ENCODE measurements at places on chromosomes 11 and 22. TPM values are rescaled to one million over a fixed set of nuclear protein-coding genes. Genes with fewer than 3 reads are reported as not detected.

Gene TSGA10IP
- not detected for total RNA-seq

Gene GAS2L1
- 16.9 TPM for total RNA-seq

DNA sequence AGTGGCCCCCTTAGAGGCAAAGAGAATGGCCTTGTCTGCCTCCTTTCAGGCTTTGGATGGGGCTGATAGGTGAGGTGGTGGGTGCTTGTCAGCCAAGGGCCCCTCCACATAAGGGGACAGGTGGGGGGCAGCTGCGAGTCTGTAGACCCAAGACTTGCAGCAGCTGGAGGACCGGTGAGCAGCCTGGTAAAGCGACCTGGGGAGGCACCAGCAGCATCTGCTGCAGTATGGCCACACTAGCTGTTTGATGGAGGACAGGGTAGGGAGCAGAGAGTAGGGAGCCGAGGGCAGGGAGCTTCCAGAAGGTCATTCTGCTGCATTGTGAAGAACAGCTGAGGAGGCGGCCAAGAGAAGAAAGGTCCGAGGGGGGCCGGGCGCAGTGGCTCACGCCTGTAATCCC is 16.8 kb upstream of the MRTFA start:
- no peak for DNase-seq
- H3K27me3 ChIP-seq: no peaks in the 10 kb centered on the region
- H3K4me3 ChIP-seq: peak overlapping the region; percentile 79
- peaks cover 29% of the 10 kb centered on the region for H3K36me3 ChIP-seq
- H3K27ac ChIP-seq: peak overlapping the region; percentile 97

Gene WT1
- total RNA-seq: 0.24 TPM

Gene TOMT
- not detected for total RNA-seq

GRCh38 chr11:43694477-43694876 is 13.9 kb downstream of the HSD17B12 start:
- H3K36me3 ChIP-seq: no peaks in the 10 kb centered on the region
- no peak overlapping the region for H3K27ac ChIP-seq
- no peak overlapping the region for H3K4me3 ChIP-seq
- H3K4me1 ChIP-seq: peaks cover 8% of the 10 kb centered on the region
- H3K27me3 ChIP-seq: no peaks in the 10 kb centered on the region
- DNase-seq: no peak

GRCh38 chr11:1339066-1339675 is 29.7 kb upstream of the TOLLIP start:
- no peak overlapping the region for H3K27ac ChIP-seq
- no peak for DNase-seq
- H3K27me3 ChIP-seq: peaks cover 10% of the 10 kb centered on the region
- H3K36me3 ChIP-seq: peaks cover 18% of the 10 kb centered on the region
- no peaks in the 10 kb centered on the region for H3K4me1 ChIP-seq

DNA sequence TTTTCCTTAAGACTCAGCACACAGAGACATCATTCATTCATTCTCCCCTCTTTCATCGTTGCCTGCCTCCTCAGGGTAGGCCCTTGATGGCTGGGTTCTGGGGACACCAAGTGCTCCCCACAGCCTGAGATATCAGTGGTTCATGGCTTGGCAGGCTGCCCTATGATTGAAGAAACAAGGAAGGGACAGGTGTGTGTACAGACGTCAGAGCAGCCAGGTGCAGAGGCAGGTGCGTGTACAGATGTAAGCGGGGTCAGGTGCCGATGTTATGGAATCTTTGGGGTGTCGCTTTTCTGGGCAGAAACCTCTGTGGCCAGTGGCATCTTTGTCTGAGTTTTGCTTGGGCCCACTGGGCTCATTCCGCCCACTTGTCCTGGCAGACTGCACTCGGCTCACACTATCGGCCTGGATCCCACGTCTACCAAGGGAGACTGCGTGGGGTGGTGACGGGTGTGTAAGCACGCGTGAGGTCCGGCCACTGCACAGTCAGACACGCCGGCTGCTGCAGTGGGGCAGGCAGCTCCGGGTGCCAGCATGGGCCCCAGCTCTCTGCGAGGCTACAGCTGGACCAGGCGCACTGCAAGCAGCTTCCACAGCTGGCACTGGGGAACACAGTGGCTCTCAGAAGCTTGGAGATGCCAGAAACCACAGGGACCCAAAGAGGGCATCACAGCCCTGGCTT is 20.9 kb upstream of the KIAA0930 start:
- H3K4me1 ChIP-seq: peaks cover 10% of the 10 kb centered on the region
- no peaks in the 10 kb centered on the region for H3K27me3 ChIP-seq
- H3K4me3 ChIP-seq: no peak overlapping the region
- no peak for DNase-seq
- H3K27ac ChIP-seq: no peak overlapping the region
- H3K36me3 ChIP-seq: no peaks in the 10 kb centered on the region

- no peak overlapping the region for H3K27ac ChIP-seq
- H3K36me3 ChIP-seq: no peaks in the 10 kb centered on the region
- no peaks in the 10 kb centered on the region for H3K27me3 ChIP-seq
- DNase-seq: no peak
- no peak overlapping the region for H3K4me3 ChIP-seq
These were observed 197.8 kb downstream of the ETS1 start for GRCh38 chr11:128389461-128389976.

DNA sequence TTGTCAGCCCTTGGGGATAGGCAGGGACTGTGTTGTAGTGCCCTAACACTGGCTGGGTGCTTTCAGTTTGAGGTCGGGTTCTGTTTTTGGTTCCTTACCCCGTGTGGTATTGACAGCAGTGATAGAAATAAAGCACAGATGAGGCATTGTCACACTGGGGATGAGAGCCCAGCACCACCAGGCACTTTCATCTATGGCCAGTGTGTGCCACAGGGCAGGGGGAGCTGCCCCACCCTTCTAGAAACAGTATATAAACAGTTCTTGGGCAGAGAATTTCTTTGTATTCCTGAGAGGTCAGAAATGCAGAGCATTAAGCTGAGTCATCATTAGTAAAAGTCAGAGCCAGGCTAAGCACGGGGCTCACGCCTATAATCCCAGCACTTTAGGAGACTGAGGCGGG is 23.1 kb upstream of the CDC42EP2 start:
- H3K27me3 ChIP-seq: no peaks in the 10 kb centered on the region
- H3K36me3 ChIP-seq: peaks cover 41% of the 10 kb centered on the region
- H3K4me1 ChIP-seq: no peaks in the 10 kb centered on the region
- no peak overlapping the region for H3K27ac ChIP-seq
- H3K4me3 ChIP-seq: no peak overlapping the region

Gene PTPRCAP
- total RNA-seq: 1.3 TPM

Gene OR51B4
- total RNA-seq: not detected

- H3K27ac ChIP-seq: peak overlapping the region; percentile 96
- peak overlapping the region; percentile 99 for H3K4me3 ChIP-seq
- peaks cover 44% of the 10 kb centered on the region for H3K36me3 ChIP-seq
- H3K4me1 ChIP-seq: no peaks in the 10 kb centered on the region
- DNase-seq: peak; percentile 38
- no peaks in the 10 kb centered on the region for H3K27me3 ChIP-seq
These were observed 860 bp downstream of the PRMT3 start for GRCh38 chr11:20388096-20389055.

Gene TMEM191C
- 2.2 TPM for total RNA-seq

GRCh38 chr22:46969491-46969890 is 207.0 kb downstream of the TBC1D22A start:
- no peak for DNase-seq
- no peaks in the 10 kb centered on the region for H3K27me3 ChIP-seq
- H3K4me1 ChIP-seq: no peaks in the 10 kb centered on the region
- H3K36me3 ChIP-seq: no peaks in the 10 kb centered on the region

Gene CARD16
- 13.0 TPM for total RNA-seq

DNA sequence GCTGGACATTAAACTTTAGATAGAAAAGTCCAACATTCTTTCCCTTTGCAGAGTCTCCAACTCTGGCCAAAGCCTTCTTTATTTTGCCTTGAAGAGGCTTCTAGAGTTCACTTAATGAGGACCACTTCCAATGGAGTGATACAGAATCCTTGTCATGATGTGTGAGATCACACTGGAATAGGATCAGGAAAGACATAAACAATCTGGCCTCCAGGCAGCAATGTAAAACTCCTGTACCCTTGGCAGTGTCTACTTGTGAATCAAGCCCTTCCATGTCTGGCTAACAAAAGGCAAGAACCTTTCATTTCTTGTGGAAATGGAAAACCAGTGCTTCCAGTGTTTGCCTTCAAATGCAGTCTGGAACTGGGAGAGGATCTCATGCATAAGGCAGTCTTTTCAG is 56.5 kb upstream of the FIBIN start:
- no peaks in the 10 kb centered on the region for H3K36me3 ChIP-seq
- no peak for DNase-seq
- no peak overlapping the region for H3K27ac ChIP-seq
- no peaks in the 10 kb centered on the region for H3K4me1 ChIP-seq
- no peak overlapping the region for H3K4me3 ChIP-seq

Gene SCGB1C1
- total RNA-seq: not detected

Gene FAM180B
- not detected for total RNA-seq

Gene NELL1
- not detected for total RNA-seq

DNA sequence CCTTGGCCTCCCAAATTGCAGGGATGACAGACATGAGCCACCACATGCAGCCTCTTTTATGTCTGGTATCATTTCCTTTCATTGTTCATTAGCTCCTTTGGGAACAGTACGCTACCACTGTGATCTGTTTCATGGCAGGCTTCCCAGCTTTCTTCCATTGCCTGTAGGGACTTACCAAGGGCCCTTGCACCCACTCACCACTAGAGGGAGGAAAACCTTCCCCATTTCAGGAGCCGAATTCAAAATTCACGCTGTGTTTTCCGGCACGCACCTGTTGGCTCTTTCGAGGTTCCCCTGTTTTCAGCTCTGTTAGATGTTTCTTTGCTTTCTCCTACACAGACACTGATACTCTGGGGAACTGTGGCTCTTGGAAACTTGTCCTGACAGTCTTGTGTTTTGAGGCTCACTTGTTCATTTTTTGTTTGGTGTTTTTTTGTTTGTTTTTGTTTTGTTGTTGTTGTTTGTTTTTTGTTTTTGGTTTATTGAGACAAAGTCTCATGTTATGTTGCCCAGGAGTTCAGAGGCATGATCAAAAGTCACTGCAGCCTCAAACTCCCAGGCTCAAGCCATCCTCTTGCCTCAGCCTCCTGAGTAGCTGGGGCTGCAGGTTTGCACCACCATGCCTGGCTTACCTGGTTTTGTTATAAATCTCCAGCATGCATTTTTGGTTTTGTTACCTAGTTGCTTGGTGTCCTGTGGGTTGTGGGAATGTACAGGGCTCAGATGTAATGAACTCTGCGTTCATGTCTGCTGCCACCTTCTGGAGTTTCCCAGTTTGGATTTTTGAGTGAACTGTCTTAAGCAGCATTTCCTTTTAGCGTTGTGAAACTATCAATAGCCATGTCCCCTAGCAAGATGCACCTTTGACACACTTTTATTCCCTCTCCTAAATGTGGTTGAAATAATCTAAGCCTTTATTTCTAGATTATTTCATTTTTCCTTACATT is 2.3 kb downstream of the KRTAP5-11 start:
- H3K4me1 ChIP-seq: peaks cover 23% of the 10 kb centered on the region
- peaks cover 38% of the 10 kb centered on the region for H3K27me3 ChIP-seq
- DNase-seq: peak; percentile 69
- no peak overlapping the region for H3K27ac ChIP-seq

Gene OR8D1
- not detected for total RNA-seq

- no peak overlapping the region for H3K27ac ChIP-seq
- DNase-seq: no peak
- no peak overlapping the region for H3K4me3 ChIP-seq
- peaks cover 12% of the 10 kb centered on the region for H3K4me1 ChIP-seq
- H3K27me3 ChIP-seq: no peaks in the 10 kb centered on the region
These were observed 183.0 kb downstream of the LUZP2 start for GRCh38 chr11:24679821-24680351.

Gene TPBGL
- not detected for total RNA-seq

GRCh38 chr11:35112056-35112845 is 26.7 kb upstream of the CD44 start:
- H3K27me3 ChIP-seq: no peaks in the 10 kb centered on the region

Gene UBQLN3
- total RNA-seq: not detected

DNA sequence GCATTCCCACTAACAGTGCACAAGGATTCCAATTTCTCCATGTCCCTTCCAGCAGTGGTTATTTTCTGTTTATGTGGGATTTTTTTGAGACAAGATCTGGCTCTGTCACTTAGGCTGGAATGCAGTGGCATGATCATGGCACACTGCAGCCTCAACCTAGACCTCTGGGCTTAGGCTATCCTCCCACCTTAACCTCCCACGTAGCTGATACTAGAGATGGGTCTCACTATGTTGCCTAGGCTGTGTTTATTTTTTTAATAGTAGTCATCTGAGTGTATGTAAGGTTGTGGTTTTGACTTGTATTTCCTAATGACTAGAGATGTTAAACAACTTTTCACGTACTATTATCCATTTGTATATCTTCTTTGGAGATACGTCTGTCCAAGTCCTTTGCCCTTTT is 74.6 kb downstream of the KCNQ1OT1 start:
- H3K4me3 ChIP-seq: no peak overlapping the region
- H3K36me3 ChIP-seq: no peaks in the 10 kb centered on the region
- H3K27ac ChIP-seq: no peak overlapping the region
- H3K27me3 ChIP-seq: peaks cover 20% of the 10 kb centered on the region
- DNase-seq: no peak

DNA sequence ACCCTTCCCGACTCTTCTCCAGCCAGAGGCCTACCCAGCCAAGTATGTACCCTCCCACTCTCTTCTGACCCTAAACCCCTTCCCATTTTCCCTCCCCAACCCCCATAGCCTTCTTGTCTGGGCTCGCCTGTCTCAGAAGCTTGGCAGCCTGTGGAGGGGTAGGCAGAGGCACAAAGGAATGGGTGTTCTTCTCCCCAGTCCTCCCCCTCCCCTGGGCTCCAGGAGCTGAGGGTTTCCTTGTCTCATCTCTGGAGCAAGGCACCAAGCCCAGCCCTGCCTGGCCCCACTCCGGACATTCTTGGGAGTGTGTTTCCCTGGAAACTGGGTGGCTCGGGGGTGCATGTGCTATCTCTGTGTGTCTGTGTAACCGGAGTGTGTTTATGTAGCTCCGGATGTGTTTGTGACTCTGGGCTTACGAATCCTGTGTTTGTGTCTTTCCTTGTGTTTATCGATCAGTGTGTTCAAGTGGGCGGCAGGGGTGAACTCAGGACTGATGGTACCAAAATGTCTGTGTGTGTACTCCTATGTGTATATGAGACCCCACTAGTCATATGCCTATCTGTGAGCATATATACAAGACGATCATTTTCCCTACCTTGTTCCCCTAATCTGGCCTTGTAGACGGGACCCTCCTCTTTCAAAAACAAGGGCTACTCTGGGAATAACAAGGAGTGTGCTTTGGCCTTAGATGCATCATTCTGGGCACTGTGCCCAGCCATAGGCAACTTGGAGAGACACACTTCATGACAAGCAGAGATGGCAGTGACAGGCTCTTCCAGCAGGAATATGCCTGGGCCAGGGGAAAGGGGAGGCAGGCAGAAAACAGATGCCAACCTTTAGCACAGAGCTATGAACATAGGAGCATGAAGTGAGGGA is 10.9 kb downstream of the PHLDB1 start:
- H3K27me3 ChIP-seq: no peaks in the 10 kb centered on the region
- H3K4me1 ChIP-seq: peaks cover 49% of the 10 kb centered on the region
- DNase-seq: no peak
- H3K4me3 ChIP-seq: no peak overlapping the region
- H3K27ac ChIP-seq: no peak overlapping the region

- no peak overlapping the region for H3K4me3 ChIP-seq
- H3K27me3 ChIP-seq: no peaks in the 10 kb centered on the region
- no peaks in the 10 kb centered on the region for H3K36me3 ChIP-seq
- H3K27ac ChIP-seq: no peak overlapping the region
- DNase-seq: no peak
- no peaks in the 10 kb centered on the region for H3K4me1 ChIP-seq
These were observed 4.3 kb upstream of the OR52R1 start for GRCh38 chr11:4808476-4808875.
